ENCODE measurements at places on chromosomes 1 and 21.

DNA sequence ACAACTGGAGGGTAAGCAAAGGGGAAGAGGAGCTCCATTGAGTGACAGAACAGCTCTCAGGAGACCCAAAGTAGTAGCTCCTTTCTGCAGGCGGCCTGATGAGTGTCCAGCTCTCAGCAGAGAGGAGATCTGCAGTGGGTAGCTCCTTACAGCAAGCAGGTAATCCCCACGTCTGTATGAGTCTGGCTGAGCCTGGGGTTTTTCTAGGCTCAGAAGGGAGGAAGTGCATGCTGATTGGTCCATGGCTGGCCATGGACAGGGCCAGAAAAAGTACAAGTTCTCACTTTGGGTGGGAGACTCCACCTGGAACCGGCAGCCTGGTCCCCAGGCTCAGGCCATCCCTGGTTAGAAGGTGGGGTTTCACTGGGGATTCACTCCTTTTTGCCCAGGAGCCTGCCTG, 50.9 kb upstream of the SCYL3 start:
- no peak for DNase-seq

DNA sequence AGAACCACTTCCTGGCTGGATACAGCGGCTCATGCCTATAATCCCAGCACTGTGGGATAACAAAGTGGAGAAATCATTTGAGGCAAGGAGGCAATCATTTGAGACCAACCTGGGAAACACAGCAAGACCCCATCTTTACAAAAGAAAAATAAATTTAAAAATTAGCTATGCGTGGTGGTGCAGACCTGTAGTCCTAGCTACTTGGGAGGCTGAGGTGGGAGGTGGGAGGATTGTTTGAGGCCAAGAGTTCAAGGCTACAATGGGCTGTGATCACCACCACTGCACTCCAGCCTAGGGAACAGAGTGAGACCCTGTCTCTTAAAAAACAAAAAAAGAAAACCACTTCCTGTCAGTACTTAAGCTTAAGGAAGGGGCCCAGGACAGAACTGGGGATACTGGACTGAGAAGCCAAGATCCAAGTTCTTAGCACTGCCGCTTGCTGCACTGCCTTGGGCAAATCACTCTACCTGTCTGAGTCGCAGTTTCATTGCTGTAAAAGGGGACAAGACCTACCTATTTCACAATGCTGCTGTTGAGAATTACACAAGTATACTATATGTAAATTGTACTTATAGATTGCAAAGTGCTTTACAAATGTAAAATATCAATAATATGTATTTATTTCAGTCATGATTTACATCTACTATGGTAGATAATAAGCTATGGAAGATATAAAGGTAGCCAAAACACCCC, 154.9 kb downstream of the RERE start:
- DNase-seq, result no peak

DNA sequence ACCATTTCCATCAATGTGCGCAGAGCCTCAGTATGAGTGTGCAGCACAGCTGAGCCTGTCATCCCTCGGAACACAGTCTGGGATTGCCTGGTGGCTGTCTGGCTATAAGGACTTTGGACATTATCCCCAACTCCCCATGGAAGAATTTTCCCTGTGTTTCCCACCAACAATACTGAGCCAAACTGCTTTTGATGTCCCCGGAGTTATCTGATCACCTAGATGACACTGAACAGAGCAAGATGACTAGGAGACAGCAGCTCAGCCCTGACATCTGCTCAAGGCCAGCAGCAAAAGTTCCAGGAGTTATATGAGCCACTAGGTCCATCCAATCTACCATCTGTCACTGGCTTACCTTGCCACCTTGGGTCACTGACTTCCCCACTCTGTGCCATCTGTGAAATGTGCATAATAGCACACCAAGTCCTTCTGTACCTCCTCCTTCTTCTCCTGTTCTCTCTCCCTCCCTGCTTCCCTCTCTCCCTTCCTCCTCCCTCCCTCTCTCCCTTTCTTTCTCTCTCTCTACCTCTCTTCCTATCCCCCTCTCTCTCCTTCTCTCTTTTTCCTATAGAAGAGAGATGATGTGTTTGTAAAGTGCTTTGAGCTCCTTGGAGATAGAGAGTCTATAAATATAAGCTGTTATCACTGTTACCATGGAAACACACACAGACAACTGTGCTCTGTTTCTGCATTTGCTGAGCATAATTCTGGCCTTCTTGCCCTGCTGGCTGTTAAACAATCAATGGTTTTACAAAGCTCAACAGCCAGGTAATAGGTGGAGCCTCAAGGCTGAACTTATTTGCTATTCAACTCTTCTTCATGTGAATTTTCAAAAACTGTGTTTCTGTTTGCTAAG, 19.7 kb upstream of the ATP1B1 start:
- no peak for DNase-seq

DNA sequence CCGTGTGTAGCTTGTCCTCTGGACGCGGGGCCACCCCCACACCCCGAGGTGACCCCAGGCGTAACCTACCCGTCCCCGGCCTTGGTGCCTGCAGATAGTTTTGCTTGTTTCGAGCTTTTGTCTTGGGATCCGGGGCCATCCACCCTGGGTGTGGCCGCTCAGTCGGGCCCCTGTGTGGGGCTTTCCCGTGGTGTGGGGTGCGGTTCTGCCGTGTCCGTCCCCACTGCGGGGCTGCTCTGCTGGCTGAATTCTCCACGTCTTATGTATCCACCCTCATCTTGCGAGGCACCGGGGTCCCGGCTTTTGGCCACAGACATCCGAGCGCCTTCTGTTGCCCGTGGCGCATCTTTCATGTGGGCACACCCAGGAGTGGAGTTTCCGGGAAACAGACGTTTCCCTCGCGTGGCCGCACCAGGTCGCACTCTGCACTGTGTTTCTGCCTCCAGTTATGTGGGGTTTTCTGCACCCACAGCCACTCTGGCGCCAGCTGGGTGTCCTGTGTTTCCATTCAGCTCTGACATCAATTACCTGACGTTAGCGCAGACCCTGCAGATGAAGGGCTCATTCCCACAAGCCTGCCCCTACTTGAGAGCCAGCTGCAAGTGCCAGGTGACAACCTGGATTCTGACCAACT, 64.9 kb downstream of the PRKCZ start:
- no peak for DNase-seq

GRCh38 chr1:220327106-220327505, 54.9 kb upstream of the RAB3GAP2 start:
- DNase-seq, result no peak

DNA sequence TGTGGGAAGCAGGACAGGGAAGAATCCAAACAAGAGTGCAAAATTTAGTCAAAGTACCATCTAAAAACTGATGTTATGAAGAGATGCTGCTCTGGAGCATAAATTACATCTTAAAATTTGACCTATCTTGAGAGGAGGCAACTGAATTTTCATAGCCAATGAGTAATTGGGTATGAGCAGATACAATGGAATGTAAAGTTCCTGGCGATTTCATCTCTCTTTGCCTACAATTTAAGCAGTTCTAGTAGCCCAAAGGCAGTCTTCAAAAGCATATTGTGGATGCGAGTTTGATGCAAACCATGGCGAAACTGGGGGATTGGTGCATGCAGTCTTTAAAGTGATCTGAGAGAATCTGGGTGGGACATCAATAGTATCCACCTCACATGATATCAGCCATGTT, 1265.9 kb downstream of the BRINP3 start:
- DNase-seq, result no peak

- no peak for DNase-seq
Measured at GRCh38 chr1:160459687-160460086, 59.3 kb downstream of the VANGL2 start.

GRCh38 chr1:102942324-102942723, 166.0 kb downstream of the COL11A1 start:
- DNase-seq, result no peak

GRCh38 chr1:155962599-155963211, 15.6 kb downstream of the ARHGEF2 start:
- DNase-seq, result no peak

DNA sequence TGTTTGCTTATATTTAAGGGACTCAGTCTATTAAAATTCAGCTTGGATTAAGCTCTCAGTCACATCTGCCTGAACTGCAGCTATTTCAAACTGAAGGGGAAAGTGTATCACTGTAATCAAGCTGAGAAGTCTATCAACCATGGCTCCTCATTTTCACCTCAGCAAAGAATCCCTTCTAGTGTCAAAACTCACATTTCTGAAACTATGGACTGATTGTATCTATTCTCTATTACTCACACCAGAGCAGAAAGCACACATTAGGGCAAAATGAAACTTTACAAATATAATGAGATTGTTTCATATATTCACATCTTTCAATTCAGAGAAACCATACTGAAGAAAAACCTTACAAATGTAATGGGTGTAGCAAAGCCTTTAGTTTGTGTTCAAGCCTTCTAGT, 14.6 kb upstream of the C1orf146 start:
- DNase-seq, result no peak

GRCh38 chr1:101178688-101179491, 57.9 kb upstream of the S1PR1 start:
- DNase-seq, result peak; percentile 45

- DNase-seq, result no peak
Measured at GRCh38 chr1:205294934-205295333, 26.6 kb downstream of the NUAK2 start.

DNA sequence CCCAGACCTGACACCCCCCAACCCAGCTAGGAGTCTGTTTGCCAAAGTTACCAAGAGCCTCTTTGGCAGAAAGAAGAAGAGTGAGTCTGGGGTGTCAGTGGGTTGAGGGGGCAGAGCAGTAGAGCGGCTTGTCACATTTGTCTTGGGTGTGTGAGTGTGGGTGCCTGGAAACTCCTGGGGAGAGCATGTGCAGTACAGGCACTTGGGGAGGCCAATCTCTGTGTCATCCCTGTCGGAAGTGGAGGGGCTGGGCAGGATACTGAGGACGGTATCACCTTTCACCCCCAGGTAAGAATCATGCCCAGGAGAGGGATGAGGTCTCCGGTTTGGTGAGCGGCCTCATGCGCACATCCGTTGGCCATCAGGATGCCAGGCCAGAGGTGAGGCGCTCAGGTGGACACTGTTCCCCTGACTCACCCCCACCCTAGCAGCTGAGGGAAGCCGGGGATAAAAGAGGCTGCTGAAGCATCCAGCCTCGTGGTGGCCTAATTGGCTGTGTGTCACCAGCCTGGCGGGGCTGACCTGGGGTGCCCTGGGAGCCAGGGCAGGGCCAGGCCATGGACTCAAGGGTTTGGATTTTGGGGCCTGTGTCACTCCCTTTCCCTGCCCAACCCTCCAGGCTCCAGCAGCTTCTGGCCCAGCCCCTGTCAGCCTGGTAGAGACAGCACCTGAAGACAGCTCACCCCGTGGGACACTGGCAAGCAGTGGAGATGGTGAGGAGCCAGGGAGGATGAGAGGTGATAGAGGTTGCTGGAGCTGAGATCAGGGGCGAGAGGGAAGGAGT, 3.3 kb downstream of the PLK3 start:
- DNase-seq, result no peak

DNA sequence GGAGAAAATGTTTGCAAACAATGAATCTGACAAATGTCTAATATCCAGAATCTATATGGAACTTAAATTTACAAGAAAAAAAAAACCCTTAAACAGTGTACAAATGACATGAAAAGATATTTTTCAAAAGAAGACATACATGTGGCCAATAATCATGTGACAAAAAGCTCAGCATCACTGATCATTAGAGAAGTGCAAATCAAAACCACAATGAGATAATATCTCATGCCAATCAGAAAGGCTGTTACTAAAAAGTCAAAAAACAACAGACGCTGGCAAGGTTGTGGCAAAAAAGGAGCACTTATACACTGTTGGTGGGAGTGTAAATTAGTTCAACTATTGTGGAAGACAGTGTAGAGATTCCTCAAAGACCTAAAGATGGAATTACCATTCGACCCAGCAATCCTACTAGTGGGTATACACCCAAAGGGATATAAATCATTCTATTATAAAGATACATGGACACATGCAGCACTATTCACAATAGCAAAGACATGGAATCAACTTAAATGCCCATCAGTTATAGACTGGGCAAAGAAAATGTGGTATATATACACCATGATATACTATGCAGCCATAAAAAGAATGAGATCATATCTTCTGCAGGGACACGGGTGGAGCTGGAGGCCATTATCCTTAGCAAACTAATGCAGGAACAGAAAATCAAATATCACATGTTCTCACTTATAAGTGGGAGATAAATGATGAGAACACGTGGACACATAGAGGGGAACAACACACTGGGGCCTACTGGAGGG, 123.2 kb downstream of the PTPRC start:
- no peak for DNase-seq

- no peak for DNase-seq
Measured at GRCh38 chr1:168114845-168115244, 21.9 kb downstream of the GPR161 start.

DNA sequence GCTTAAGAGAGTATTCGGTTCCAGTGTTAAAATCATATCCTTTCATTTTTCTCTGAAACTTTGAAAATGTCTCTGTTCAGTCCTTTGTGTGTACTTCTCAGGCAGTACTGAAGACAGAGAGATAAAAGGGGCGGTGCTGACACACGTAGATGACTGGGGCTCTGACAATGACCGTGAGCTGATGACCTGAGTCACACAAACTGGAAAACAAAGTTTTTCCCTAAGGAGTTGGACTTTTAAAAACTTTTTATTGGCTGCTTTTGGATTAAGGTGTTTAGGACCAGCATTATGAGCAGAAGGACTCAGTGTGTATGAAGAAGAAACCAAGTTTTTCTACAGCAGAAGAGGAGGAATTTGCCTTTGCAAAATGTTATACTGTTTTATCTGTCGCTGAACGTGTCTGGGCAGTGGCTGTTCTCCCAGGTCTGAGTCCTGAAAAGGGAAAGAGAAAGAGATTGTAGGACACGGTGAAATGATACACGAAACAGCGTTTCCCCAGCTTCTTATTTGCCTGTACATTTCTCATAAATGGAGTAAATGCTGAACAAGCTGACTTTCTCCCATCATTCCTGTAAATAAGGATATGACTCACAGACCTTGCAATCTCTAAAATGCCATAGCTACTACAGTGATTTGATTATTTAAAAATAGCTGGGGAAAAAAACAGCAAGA, 51.5 kb downstream of the MAP3K7CL start:
- no peak for DNase-seq

GRCh38 chr1:101025283-101025656, 314 bp downstream of the DPH5 start:
- no peak for DNase-seq

- no peak for DNase-seq
Measured at GRCh38 chr1:54543729-54544496, 4.1 kb upstream of the ACOT11 start.

DNA sequence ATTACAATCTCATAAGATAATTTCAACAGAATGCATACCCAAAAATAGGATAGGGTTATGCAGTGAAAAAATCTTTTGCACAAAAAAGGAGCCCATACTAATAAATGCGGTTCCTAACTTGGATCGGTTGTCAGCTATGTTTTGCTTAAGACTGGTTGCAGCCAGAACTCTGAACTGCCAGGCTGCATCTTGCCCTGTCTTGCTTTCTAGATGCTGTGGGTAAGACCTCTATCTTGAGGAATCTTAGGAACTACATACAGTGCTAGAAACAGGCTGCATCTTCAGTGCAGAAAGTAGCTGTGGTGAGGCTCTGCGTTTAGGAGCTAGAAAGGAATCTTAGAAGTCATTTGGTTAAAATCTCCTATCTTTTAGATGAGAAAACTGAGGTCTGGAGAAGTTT, 45.6 kb upstream of the PLA2G4A start:
- no peak for DNase-seq
